Stimulated activated CD8-positive, alpha-beta memory T cell treated with anti-CD3 and anti-CD28 coated beads, Interleukin-12 subunit alpha, Interleukin-12 subunit beta, amount 100 ng/mL, for 1 hour (primary cell): ENCODE measurements at places on chromosomes 13 and 19.

DNA sequence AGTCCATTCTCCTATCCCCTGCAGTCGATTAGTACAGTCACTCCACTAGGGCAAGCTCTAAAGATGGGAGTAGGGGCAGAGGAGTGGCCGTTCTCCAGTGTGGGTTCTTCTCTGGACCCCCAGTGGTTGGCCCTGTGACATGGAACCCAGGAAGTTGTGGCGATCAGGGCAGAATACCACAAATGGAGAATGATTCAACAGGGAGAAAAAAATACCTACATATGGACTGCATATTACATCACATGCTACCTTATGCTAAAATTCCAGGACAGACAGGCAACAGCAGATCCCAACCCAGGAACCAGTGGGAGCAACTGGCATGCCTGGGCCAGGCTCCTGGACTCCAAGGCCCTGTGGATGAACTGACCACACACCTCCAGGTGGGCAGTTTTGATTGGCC, 20.4 kb downstream of the POU2F2 start:
- DNase-seq: no peak

- DNase-seq: no peak
Measured at GRCh38 chr13:23488442-23488841, 54.9 kb upstream of the SACS start.

DNA sequence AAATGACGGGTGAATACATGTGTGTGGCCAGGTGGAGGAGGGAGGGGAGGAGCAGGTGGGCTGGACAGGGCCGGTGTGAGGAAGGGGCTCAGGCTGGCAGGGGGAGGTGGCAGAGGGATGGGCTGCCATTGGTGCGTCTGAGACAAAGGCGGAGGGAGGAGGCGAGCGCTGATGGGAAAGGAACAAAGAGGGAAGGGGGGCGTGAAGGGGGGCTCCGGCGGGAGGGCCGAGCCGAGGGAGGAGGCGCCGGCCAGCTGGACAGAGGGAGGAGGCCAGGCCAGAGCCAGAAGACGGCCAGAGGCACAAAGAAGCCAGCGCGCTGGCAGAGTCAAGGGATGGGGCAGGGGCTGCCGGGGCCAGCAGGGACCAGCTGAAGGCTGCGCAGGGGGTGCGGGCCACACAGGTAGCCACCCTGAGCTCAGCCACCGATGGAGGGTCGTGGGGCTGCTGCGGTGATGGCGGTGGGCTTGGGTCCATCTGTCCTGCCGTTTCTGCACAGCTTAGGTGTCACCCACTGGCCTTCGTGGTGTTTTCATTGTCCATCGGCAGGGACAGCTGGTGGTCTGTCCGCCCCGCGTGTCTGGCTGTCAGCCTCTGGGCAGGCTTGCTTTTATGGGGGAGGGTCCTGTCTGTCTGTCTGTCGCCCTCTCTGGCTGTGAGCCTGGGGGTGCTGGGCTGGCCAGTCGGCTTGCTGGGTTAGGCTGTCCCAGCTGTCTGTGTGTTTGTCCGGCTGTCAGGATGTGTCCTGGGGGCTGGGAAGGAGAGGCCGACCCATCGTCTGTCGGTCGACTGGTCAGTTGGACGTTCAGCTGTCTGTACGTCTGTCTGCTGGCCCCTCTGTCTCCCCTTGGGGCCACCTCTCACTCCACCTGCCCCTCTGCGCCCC, 2.2 kb downstream of the APC2 start:
- no peak for DNase-seq

DNA sequence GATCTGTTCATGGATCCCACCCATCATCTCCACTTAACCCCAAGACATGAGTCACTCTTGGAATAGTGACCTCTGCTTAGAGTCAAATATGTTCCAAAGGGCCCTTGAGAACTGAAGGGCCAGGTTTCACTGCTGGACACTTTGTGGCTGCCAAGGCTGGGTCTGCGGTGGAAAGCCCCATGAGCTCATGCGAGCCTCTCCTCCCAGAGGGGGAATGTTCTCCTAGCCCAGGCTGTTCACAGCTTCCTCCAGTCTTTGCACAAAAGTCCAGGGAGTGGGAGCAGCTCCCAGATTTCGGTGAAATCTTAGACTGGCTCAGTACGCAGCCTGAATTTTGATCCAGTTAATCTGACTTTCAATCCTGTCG, 732 bp upstream of the DCLK1 start:
- DNase-seq: no peak

- no peak for DNase-seq
Measured at GRCh38 chr13:65336916-65337315, 1893.2 kb downstream of the PCDH9 start.

GRCh38 chr13:33610438-33611120, 207.4 kb upstream of the RFC3 start:
- no peak for DNase-seq

DNA sequence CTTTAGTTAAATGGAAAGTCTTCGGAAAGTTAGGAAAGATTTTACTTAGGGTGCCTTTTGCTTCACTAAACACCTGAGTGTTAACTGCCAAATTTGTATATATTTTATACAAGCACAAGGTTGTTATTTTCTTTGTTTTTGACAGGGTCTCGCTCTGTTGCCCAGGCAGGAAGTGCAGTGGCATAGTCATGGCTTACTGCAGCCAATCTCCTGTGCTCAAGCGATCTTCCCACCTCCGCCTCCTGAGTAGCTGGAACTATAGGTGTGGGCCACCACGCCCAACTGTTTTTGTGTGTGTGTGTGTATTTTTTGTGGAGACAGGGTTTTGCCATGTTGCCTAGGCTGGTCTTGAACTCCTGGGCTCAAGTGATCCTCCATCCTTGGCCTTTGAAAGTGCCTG, 16.2 kb downstream of the KCTD4 start:
- DNase-seq: no peak

DNA sequence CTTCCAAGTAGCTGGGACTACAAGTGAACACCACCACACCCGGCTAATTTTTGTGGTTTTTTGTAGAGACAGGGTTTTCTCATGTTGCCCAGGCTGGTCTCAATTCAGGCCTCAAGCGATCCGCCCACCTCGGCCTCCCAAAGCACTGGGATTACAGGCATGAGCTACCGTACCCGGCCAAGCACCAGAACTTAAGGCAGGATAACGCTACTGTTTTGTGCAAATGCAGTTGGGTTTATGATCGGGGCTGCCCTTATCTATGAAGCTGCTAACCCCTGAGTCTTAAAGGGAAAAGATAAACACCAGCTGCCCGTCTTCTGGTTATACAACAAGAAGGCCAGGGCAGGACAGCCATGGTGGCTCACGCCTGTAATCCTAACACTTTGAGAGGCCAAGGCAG, 12.6 kb upstream of the TM6SF2 start:
- no peak for DNase-seq

GRCh38 chr19:20664901-20665781, 3.8 kb upstream of the ZNF626 start:
- no peak for DNase-seq

GRCh38 chr19:51824281-51825005, 29.5 kb downstream of the FPR3 start:
- no peak for DNase-seq

DNA sequence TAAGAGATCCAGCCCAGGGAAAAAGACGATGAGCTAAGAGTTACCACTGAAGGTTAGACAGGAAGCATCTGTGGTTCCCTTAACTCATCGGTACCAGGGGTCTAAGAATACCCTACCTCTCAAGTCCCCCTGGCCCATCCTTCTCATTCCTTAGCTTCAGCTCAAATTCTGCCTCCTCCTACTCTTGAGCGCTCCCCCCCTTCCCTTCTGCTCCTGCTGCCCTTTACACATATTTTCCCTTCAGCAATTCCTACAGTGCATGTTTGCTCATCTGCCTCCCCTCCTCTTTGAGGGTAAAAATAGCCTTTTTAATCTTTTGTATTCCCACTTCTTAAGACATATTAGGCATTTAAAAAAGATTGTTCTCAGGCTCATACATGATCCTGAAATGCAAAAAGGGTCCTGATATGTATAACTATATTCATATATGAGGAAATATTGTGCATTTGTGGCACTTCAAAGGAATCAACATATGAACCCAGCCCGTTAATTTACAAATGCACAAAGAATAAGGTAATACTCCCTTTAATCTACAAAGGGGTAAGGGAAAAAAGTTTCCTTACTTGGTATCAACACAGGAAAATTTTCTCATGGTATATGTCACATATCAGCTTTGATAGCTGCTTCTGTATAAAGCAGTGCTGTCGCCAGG, 33.1 kb downstream of the LNX2 start:
- DNase-seq: no peak

DNA sequence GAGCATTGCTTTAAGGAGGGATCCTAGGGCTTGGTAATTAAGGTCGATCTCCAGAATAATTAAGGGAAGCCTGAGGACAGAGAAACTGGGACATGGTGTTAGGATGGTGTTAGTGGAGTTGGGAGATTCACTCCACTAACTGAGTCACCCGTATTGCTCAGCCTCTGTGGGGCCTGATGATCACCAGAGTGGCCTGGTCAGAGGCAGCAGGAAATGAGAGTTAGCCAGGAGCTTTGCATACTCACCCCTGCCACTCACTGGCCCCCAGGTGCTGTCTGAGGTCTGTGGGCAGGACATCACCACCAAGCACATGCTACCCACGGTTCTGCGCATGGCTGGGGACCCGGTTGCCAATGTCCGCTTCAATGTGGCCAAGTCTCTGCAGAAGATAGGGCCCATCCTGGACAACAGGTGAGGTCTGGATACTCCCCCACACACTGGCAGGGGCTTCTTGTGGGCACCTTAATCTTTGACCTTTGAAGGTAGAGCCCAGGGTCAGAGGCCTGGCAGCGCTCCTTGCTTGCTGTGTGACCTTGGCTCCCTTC, 32.1 kb downstream of the PPP2R1A start:
- DNase-seq: no peak

GRCh38 chr13:78680115-78680561, 21.2 kb upstream of the OBI1 start:
- no peak for DNase-seq

DNA sequence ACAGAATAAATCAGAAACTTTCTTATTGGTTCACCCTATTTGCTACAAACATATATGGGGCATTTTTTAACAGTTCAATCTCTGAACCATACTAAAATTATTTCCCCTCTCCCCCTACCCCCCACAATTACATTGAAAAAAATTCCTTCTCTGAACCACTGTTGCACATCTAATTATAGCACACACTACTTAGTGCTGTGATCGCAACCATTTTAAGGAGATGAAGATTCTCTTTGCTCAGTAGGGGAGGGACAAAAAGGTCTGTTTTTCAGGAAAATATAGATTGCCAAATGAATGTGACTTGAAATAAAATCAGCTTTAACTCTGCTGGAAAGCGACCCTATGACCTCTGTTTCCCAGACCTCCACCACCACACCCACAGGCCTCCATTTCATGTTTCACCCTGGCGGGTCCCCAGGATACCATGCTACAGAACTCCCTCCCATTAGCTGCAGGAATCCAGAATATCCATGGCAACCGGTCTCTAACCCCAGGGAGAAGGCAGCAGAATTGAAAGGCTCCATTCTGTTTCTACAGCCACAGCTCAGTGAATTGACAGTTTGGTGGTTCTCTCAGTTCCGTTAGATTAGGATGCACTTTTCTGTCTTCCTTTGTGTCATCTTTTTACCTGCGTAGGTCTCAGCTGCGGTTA, 286.3 kb downstream of the TBC1D4 start:
- no peak for DNase-seq

DNA sequence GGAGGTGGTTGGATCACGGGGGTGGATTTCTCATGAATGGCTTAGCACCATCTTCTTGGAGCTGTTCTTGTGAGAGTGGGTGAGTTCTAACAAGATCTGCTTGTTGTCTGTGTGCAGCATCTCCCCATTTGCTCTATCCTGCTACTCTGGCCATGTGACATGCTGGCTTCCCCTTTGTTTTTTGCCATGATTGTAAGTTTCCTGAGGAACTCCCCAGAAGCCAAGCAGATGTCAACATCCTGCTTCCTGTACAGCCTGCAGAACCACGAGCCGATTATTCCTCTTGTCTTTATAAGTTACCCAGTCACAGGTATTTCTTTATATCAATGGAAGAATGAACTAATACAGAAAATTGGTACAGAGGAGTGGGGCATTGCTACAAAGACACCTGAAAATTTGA, 2.3 kb upstream of the SIGLEC12 start:
- no peak for DNase-seq

DNA sequence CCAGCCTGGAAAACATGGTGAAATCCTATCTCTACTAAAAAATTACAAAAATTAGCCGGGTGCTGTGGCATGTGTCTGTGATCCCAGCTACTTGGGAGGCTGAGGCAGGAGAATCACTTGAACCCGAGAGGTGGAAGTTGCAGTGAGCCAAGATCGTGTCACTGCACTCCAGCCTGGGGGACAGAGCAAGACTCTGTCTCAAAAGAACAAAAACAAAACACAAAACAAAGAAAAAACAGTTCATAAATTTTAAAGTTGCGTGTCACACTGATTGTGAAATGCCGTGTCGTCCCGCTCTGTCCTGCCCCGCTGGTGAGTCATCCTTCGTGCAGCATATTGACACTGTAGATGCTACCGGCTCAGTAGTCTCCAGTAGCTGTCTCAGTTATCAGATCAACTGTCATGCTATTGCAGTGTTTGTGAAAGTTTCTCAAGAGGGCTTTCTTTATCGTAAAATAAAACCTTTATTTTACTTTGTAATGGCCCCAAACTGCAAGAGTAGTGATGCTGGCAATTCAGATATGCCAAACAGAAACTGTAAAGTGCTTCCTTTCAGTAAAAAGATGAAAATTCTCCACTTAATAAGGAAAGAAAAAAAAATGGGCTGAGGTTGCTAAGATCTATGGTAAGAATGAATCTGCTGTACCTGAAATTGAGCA, 36.4 kb upstream of the IGFL1 start:
- DNase-seq: no peak

GRCh38 chr19:28446511-28446910, 766.4 kb downstream of the UQCRFS1 start:
- no peak for DNase-seq

DNA sequence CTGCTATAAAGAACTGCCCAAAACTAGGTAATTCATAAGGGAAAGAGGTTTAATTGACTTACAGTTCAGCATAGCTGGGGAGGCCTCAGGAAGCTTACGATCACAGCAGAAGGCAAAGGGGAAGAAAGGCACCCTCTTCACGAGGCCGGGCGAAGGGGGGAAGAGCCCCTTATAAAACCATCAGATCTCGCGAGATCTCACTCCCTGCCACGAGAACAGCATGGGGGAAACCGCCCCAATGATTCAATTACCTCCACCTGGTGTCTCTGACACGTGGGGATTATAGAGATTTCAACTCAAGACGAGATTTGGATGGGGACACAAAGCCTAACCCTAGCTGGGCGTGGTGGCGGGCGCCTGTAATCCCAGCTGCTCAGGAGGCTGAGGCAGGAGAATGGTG, 42.8 kb downstream of the SLC6A16 start:
- DNase-seq: no peak

- no peak for DNase-seq
Measured at GRCh38 chr19:54388802-54389139, 24.0 kb upstream of the LAIR1 start.

DNA sequence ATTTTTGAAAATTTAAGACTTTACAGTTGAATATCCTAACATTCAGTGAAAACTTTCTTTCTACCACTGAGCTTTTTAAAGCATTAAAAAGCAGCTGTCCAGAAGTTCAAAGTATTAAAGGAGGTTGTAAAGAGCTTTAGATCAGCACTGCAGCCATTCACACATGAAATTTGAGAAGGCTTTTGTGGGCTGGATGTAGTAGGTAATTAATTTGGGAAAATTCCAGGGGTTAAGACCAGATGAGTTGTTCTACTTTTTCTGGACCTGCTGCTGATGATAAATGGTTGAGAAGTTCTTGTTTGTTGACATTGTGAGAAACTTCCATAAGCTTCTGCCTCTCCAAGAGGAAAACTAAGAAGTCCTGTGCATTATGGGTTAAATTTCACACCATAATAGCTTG, 1779.6 kb upstream of the PRR20A start:
- DNase-seq: no peak
